ENCODE measurements at places on chromosomes 5 and 9.

GRCh38 chr5:170503990-170504596, at the start of gene KCNIP1:
Gene KCNIP1, plus strand, starts transcription at chr5:170504020.
- DNase-seq, result no peak

GRCh38 chr9:35649431-35650340, 1.0 kb downstream of the SIT1 start:
- no peak for DNase-seq

- DNase-seq, result no peak
These were observed 166.1 kb downstream of the RNF180 start for GRCh38 chr5:64331597-64332277.

DNA sequence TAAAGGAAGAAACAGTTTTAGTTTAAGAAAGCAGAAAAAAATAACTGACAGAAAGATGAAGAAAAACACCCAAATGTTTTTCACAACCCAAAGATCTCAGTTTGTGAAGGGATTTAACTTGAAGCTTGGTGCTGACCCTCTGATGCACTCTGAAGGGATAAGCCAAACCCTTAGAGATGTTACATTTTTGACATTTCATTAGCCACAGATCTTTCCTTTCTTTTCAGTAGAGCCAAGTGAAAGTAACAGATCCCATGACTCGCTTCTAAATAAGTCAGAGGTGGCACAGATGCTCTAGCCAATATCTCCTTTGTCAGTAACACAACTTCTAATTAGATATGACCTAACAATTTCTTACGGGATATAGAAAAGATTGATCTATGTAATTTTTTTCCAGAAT, 394.5 kb upstream of the EDIL3 start:
- DNase-seq, result no peak

DNA sequence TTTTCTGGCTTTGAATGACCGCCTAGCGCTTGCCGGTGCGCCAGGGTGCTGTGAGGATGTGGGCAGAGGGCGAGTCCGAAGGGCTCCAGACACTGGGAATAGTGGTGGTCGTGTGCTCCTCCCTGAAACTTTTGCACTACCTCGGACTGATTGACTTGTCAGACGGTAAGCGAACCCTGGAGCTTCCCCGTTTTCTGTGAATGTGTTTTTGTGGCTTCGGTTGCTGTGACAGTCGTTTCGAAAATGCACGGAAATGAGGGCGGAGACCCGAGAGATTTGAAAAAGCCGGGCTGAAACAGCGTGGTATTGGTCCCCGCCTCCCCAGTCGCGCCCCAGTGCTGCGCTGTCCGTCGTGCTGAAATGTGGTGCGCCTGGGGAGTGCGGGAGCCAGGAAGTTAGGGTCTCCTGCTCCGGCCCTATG, 102.5 kb upstream of the GABRP start:
- DNase-seq, result no peak

DNA sequence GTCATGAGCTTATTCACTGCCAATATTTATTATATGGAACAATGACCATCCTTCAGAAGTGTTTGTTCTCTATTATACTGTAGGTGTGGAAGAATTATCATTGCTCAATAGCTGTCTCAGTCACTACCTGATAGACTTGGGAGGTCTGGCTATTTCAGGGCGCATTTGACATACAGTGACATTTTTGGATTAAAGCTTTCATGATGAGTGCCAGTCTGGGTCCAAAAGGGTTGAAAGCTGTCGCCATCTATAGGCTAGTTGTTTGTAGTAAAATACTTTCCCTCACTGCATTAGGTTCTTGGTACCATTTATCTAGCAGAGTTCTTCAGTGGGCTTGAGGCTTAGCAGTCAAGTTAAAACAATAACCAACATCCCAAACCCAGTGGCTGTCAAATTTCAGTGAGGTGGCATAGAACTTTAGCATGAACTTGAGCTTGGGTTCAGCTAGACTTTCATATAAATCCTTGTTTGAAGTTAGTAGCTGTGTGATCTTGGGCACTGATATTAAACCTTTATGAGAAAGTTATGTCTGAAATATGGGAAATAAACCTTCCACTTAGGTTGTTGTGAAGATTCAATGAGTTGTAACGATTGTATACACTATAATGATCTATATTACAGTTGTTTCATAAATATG, 110.5 kb upstream of the CDKN2B start:
- no peak for DNase-seq

DNA sequence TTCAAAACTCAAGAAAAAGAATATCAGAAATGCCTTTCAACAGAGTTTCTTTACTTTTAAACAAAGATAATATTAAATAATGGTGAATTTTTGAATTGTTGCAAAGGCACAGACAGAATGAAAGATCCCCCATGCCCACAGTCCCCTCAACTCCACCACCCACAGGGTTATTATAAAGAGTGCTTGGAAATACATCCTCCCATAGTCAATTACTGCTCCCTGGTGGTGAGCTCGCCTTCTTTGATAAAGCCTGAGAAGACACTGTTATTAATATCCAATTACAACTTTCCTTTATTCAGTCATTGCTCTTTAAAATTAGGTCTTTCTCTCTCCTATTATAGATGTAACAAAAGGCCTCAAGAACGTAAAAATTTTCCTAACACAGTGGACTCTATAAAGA, 490.2 kb upstream of the RORB start:
- no peak for DNase-seq

GRCh38 chr5:33118761-33119415, 321.9 kb upstream of the TARS1 start:
- no peak for DNase-seq

DNA sequence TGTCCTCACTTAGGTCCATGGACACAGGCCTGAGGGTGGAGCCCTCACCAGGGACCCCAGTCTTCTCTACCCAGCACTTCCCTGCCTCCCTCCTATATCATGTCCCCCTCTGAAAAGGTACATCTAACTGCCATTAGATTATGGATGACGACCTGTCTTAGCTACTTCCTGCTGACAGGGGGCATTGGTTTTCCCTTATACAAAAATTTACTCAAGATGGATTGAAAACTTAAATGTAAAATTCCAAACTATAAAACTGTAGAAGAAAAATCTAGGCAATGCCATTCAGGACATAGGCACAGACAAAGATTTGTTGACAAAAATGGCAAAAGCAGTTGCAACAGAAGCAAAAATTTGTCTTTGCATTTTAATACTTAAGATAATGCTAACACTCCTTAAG, 623.2 kb upstream of the FAM174A start:
- no peak for DNase-seq

GRCh38 chr5:89095341-89095740, 212.4 kb upstream of the MEF2C start:
- DNase-seq, result no peak

DNA sequence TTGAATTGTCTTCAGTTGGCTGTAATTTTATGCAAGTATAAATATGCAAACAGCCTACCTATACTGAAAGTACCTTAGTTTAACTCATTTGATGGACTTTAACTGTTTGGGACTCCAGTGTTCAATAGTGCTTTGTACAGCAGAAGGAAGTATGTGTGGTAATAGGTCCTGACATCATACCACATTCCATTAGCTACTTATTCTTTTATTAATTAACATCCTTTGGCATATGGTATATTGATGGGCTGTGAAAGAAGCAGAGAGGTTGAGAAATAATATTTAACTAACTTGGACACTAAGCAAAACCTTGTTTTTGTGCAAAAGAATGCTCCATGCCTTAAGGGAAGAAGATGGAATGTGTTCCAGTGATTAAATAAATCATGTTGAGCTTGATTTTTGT, 97.6 kb upstream of the SEMA6A start:
- no peak for DNase-seq

GRCh38 chr9:22447618-22448305, 1.1 kb downstream of the DMRTA1 start:
- no peak for DNase-seq

GRCh38 chr9:80163889-80164288, 592.1 kb downstream of the TLE4 start:
- no peak for DNase-seq

GRCh38 chr9:93168581-93168980, 15.4 kb upstream of the WNK2 start:
- no peak for DNase-seq

- no peak for DNase-seq
These were observed 29.5 kb downstream of the KCNN2 start for GRCh38 chr5:114391321-114391720.

GRCh38 chr5:88226881-88227450, 41.7 kb downstream of the TMEM161B start:
- DNase-seq, result no peak

- no peak for DNase-seq
These were observed 20.1 kb downstream of the DIAPH1 start for GRCh38 chr5:141598391-141599345.

- DNase-seq, result no peak
These were observed 2.8 kb downstream of the GRHPR start for GRCh38 chr9:37425298-37425752.

DNA sequence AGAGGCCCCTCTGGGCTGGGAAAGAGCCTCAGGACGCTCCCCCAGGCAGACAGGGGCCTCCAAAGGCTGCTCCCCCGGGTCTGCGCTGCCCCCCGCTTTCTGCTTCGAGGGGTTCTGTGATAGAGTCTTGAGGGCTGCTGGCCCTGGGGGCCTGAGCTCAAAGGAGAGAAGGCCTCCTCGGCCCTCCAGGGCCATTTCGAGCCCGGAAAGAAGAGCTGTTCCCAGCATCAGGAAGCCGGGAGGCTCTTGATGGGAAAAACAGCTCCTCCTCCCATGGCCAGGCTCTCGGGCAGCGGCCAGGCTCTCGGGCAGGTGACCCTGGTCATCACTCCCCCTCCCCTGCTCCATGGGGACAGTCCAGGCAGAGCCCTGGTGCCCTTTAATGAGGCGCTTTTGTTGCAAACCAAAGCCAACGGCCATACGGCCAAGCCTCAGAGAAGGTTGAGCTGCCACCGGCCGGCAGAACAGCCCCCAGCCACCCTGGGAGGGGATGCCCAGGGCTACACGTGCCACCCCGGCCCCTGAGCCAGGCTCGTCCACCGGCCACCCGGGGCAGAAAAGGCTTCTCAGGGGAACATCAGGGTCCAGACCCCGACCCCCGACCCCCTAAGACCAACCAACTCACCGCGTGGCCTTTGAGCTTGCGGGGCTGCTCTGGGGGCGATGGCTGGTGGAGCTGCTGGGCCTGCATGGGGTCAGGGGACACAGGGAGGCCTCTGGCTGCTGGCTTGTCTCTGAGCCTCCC, 16.2 kb upstream of the QSOX2 start:
- no peak for DNase-seq

DNA sequence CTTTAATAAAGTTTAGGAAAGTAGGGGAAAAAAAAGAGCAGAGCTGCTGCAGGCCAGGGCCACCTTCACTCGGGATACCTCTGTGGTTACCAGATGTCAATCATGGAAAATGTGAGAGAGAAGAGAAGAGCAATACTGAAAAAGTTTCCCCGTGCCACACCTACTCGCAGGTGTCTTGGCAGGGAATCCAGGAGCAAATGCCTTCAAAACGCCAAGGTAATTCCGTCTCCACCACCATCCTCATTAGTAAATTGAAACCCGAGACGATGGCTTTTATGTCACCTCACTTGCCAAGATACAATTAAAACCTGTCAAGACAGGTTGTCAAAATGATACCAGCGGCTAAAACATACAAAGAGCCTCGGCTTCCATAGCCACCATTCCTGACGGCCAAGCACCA, 49.7 kb downstream of the FAM81B start:
- no peak for DNase-seq
